ENCODE measurements at places on chromosomes 2 and 18.

GRCh38 chr2:63780518-63781155 is 61.1 kb upstream of the UGP2 start:
- no peak for DNase-seq

DNA sequence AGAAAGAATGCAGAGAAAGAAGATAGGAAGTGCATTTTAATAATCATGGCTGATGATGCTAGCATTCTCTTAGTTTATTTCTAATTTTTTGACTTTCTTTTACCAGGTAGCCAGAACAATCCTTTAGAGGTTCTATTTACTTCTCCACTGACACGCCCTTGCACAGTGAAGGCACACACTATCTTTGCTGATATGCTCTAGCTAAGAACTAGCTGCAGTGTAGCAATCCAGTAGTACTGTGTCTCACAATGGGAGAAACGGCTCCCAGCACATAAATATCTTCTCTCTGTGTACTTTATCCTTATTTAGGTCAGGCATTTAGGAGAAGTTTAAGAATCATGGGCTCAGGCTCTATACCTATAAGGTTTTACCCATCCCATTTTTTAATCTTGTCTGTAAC is 1005.4 kb downstream of the LRP1B start:
- DNase-seq = no peak

DNA sequence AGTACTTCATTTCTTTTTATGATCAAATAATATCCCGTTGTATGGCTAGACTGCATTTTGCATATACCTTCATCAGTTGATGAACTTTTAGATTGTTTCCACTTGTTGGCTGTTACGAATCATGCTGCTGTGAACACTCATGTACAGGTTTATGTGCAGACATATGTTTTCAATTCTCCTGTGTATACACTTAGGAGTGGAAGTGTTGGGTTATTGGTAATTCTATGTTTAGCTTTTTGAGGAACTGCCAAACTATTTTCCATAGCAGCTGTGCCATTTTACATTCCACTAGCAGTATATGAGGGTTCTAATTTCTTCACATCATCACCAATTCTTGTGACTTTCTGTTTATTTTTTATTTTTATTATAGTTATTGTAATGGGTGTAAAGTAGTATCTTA is 32.1 kb upstream of the LCLAT1 start:
- no peak for DNase-seq

DNA sequence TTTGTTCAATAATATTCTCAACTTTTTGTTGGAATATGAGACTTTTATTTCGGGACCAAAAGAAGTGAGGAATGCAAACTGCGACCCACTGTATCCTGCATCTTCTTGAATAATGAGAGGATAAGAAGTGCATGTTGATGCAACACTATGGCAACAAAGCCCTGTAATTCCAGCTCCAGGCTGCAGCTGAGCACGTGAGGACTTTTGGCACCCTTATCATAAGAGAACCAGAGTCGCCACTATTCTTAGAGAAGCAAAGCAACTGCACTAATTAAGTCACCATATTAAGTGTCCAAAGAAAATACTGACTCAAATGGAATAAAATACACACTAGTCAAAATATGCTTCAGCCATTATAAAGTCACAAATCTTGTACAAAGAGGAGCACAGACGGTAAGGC is 65.8 kb downstream of the FAM210A start:
- no peak for DNase-seq

- DNase-seq = no peak
These were observed 216.1 kb downstream of the ZNF804A start for GRCh38 chr2:184814421-184814820.

DNA sequence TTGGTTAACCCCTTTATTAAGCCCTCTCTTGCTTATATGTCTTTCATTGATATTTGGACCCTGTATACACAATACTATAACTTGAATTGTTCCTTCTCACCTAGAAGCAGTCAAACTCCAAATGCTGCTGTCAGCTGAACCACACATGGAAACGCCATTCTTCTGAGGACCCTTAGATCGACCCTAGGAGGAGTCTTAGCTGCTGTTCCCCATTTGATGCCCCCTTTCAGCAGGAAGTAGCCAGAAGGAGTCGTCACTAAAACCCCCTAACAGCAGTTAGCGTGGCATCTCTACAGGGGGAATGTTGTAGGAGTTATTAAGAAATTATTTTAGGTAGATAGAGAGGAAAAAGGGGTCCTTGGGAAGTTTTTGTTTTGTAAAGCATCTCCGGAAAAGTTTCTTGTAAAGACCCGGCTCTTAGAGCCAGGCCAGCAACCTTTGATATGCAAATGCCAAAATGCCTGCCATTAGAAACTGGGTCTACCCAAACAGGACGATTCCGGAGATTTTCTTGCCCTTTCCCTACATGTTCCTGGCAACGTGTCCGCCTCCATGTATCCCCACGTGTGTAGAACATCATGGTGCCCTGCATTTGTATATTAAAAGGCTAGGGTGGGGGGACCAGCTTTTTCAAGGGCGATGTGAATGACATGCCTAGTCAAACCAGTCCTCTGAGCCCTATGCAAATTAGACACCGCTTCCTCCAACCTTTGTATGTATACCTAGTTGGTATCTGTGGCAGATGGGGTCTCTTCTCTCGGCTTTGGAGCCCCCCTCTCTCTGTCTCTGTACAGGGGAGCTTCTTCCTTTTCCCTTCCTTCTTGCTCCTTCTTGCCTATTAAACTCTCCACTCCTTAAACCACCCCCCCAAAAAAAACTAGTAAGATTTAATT is 638.4 kb upstream of the POU3F3 start:
- DNase-seq = no peak

Data from kidney tubule cell (primary cell).